Cardiac muscle cell (in vitro differentiated cells and primary cell): ENCODE measurements at places on chromosomes 2 and 18. TPM values are rescaled to one million over a fixed set of nuclear protein-coding genes. Genes with fewer than 3 reads are reported as not detected.

- H3K4me3 ChIP-seq: no peak overlapping the region
- H3K27me3 ChIP-seq: no peaks in the 10 kb centered on the region
- H3K36me3 ChIP-seq: no peaks in the 10 kb centered on the region
- DNase-seq: peak; percentile 30
Measured at GRCh38 chr2:53127061-53127650, 640.4 kb upstream of the CHAC2 start.

- no peak overlapping the region for H3K4me3 ChIP-seq
- H3K27me3 ChIP-seq: no peaks in the 10 kb centered on the region
- H3K4me1 ChIP-seq: no peaks in the 10 kb centered on the region
- no peaks in the 10 kb centered on the region for H3K36me3 ChIP-seq
- peak; percentile 14 for DNase-seq
Measured at GRCh38 chr2:79717364-79718007, 204.6 kb downstream of the CTNNA2 start.

- H3K27ac ChIP-seq: no peak overlapping the region
- no peaks in the 10 kb centered on the region for H3K27me3 ChIP-seq
- DNase-seq: no peak
- H3K4me1 ChIP-seq: peaks cover 13% of the 10 kb centered on the region
Measured at GRCh38 chr2:12731701-12732280, 15.1 kb downstream of the TRIB2 start.

GRCh38 chr18:1968801-1969498, 602.4 kb downstream of the METTL4 start:
- H3K4me3 ChIP-seq: no peak overlapping the region
- H3K27me3 ChIP-seq: no peaks in the 10 kb centered on the region
- H3K4me1 ChIP-seq: no peaks in the 10 kb centered on the region
- DNase-seq: no peak
- H3K27ac ChIP-seq: no peak overlapping the region

DNA sequence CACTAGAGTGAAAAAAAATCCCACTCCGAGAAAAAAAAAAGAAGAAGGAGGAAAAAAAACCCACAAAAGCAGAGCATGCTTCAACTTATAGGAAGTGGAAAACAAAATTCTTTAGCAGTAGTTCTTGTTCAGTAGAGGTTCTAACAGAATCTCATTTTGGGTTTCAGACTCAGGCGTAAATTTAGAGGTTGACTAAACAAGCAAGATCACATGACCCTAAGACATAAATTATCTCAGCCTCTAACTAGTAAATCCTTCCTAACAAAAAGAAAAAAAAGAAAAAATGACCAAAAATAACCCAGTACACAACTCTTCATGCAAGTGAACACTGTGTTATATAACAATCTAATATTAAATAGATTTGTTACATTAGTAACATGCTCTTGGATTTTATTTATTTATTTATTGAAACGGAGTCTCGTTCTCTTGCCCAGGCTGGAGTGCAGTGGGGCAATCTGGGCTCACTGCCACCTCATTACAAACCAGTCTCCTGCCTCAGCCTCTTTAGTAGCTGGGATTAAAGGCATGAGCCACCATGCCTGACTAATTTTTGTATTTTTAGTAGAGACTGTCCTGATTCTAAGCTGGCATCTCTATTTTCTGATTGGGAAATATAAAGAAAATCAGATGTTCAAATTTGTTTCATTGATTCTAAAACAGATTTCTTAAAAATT, 35.4 kb downstream of the PPP4R3B start:
- H3K4me1 ChIP-seq: no peaks in the 10 kb centered on the region
- peaks cover 51% of the 10 kb centered on the region for H3K36me3 ChIP-seq
- no peaks in the 10 kb centered on the region for H3K27me3 ChIP-seq
- peak; percentile 18 for DNase-seq
- H3K4me3 ChIP-seq: no peak overlapping the region
- no peak overlapping the region for H3K27ac ChIP-seq

GRCh38 chr18:30280861-30281470, 761.6 kb downstream of the DSC3 start:
- H3K36me3 ChIP-seq: no peaks in the 10 kb centered on the region
- peak; percentile 80 for DNase-seq
- H3K27me3 ChIP-seq: no peaks in the 10 kb centered on the region
- no peak overlapping the region for H3K27ac ChIP-seq

GRCh38 chr2:229695961-229696360, 18.4 kb downstream of the DNER start:
- no peak overlapping the region for H3K4me3 ChIP-seq
- no peaks in the 10 kb centered on the region for H3K27me3 ChIP-seq
- no peaks in the 10 kb centered on the region for H3K36me3 ChIP-seq

TMEM17 gene
- 1.8 and 3.2 TPM in 2 replicates for total RNA-seq

ABCB6 gene
- 9.6 and 24.2 TPM in 2 replicates for total RNA-seq

ABCB11 gene
- total RNA-seq: 0.12 and 0.32 TPM in 2 replicates

HTR2B gene
- total RNA-seq: not detected in 2 replicates

NEURL3 gene
- total RNA-seq: not detected in 2 replicates

GKN1 gene
- total RNA-seq: not detected in 2 replicates

TNFAIP6 gene
- total RNA-seq: not detected in 2 replicates
